Aorta (tissue), 5 donors: ENCODE measurements at places on chromosomes 6 and 20. TPM values are rescaled to one million over a fixed set of nuclear protein-coding genes. Genes with fewer than 3 reads are reported as not detected.

The SNAP25 gene
- 10.9 TPM for total RNA-seq

The TBX18 gene
- 58.6 TPM for total RNA-seq

DNA sequence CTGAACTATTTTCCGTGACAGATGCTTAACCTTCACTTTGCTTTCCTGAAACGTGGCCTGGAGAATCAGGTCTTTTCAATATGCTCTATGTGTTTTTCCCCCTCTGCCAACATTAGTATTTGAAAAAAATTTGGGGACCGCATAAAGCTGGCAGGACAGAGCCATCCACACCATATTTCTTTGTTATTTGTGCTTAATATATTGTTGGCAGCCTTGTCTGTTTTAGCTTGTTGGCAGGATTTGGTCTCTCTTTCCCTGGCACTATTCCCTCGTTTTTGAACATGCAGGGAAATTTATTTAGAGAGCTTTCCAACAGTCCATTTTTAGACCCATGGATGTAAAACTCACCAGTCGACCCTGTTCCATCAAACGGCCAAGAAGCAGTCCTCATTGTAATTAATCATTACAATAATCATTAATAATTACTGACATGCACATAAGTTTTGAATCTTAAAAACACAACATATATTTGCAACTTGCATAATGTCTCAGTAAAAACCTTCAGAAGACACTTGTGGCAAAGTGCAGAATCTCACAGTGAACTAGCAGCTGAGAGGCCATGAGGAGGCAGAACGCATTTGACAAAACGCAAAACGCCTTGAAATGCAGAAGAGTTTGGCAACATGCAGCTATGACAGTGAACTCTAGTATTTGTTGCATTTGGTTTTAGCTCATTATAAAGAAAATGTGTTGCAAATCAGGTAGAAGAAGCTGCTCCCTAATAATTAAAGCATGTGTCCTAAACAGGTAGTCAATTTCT lies 514.2 kb downstream of the C6orf118 start:
- DNase-seq, result no peak

- no peak for DNase-seq
Measured at GRCh38 chr6:25042984-25043725, 107.4 kb upstream of the RIPOR2 start.

- no peak for DNase-seq
Measured at GRCh38 chr20:11178946-11179654, 505.3 kb upstream of the JAG1 start.

DNA sequence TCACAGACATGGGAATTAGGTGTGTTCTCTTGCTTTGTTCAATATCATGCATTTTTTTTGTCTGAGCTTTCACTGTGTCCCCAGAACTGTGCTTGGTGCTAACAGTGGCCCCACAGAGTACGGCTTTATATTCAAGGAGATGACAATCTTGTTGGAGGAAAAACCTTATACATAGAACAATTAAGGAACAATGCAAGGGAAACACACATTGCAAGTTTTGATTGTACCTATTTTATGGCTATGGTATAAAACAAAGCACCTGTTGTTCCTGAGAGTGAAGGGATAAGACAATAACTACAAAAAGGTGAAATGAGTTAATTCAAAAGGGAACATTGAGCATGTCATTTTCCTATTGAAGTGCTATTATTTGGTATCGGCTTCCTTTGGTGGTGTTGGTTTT lies 143.9 kb upstream of the ESR1 start:
- no peak for DNase-seq

GRCh38 chr20:40980828-40981310 lies 47.8 kb upstream of the TOP1 start:
- no peak for DNase-seq

- DNase-seq, result no peak
Measured at GRCh38 chr20:62694868-62695267, 13.8 kb upstream of the NTSR1 start.

The REM1 gene
- total RNA-seq, result 13.6 TPM

The GHRH gene
- total RNA-seq, result not detected

DNA sequence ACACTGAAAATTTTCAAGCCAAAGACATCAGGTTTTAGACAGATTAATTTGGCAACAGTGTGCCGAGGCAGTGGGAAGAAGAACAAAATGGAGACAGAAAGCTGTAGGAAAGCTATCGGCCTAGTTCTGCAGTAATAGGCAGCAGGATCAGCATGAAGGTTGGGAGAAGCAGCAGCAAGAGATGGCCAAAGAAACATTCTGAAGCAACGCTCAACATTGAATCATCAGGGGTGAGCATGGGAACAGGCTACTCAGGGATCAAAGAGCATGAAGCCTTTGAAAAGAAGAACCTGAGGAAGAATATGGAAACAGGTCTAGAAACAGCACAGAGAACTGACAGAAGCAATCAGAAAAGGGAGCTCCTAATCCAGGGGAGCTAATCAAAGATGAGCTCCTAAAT lies 7.1 kb upstream of the DST start:
- no peak for DNase-seq

The TRIM40 gene
- total RNA-seq, result not detected

The TM9SF4 gene
- total RNA-seq, result 35.8 TPM

DNA sequence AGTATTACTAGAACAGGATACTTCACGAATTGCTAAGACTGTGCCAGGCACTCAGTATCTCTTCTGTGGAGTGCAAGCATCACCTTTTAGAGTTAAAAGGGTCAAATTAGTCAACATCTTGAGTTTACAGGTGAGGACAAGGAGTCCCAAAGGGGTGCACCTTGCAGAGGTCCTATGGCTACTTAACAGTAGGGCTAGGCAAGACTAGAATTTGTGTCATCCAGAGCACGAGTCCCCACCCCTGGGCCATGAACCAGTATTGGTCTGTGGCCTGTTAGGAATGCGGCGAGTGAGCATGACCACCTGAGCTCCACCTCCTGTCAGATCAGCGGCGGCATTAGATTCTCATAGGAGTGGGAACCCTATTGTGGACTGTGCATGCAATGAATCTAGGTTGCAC lies 10.5 kb upstream of the DSTN start:
- no peak for DNase-seq

The OLIG3 gene
- total RNA-seq, result not detected

DNA sequence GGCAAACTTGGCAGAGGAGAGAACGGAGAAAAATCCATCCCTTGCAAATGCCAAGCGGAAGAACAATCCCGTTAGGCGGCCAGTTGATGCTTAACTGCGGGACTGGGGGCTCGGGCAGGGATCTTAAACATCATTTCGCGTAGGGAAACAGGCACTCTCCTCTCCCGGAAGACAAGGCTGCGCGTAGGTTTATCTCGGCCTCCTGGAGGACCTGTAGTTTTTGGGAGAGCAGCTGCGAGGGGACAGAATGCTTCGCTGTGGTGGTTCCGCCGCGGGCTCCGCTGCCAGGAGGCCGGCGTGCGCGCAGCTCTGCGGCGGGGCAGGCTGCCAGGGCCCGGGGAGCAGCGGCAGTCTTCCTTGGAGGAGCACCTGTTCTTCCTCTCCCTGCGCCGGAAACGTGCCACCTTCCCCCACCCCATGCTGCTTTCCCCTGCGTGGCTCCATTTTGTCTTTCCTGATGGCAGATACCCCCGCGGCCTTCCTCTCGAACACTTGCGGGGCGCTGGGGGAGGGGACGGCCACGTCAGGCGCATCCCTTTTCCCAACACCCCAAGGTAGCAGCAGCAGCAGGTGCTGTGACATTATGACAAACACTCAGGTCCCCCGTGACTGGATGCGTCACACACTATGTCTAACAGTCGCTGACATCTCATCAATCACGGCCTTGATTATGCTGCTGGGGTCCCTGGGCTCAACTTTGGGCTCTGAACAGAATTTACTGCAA lies 230.7 kb upstream of the BTBD3 start:
- no peak for DNase-seq

DNA sequence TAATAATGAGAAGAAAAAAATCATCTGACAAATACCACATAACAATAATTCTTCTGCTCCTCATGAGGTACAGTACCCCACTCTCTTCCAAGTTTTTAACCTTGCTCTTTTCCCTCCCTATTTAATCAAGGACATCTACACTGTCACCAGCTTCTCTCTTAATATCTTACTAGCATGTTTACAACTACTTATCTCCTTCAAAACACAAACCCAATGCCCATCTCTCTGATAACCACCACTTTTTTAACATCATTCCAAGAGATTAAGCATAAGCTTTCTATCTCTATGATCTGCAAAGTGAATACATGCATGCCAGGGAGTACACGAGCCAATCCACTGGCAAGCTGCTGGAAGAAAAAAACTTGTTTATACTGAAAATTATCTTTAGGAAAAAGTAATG lies 10.3 kb downstream of the CEP85L start:
- DNase-seq, result no peak

DNA sequence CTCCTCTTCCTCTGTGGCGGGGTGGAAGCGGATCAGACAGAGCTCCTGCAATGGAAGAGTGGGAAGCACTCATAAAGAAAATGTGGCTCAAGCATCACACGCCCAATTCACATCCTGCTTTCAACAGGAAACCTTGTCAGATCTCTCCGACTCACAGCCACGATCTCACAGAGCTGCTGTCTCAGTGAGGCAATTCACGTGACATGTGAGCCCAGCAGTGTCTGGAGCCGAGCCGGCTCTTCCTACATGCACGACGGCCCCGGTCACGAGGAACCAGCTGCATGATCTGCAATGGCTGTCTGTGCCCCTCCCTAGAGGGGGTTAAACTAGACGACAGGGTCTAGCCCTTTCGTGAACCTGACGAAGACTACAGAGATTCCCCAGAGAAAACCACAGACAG lies 29.5 kb upstream of the TCFL5 start:
- DNase-seq, result no peak

GRCh38 chr6:42339991-42340401 lies 111.7 kb downstream of the TRERF1 start:
- no peak for DNase-seq

The SLC16A10 gene
- total RNA-seq, result 13.1 TPM

- DNase-seq, result no peak
Measured at GRCh38 chr20:17608701-17609497, 39.0 kb downstream of the DSTN start.

GRCh38 chr20:29410806-29411457 lies 1846.5 kb upstream of the DEFB115 start:
- no peak for DNase-seq

The HRH3 gene
- total RNA-seq, result not detected
